ENCODE measurements at places on chromosomes 16 and 17.

GRCh38 chr17:63693411-63694113, 6.4 kb downstream of the LIMD2 start:
- DNase-seq = no peak

DNA sequence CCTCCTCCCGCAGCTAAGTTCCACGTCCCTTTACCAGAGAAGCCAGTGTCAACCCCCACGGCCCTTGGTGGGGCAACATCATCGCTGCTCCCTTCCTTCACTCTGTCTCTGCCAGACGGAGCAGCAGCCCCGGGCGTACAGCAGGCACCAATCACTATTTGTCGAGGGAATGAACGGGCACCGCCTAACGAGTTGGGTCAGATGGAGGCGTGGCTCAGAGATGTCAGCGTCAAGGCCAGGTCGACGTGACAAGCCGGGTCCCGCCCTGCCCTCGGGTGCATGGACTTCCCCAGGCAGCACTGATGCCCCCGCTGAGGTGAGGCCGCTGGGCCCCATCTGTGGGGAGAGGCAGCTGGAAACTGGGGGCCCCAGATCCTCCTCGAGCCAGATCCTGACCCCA, 50.0 kb downstream of the CBFA2T3 start:
- DNase-seq = no peak

DNA sequence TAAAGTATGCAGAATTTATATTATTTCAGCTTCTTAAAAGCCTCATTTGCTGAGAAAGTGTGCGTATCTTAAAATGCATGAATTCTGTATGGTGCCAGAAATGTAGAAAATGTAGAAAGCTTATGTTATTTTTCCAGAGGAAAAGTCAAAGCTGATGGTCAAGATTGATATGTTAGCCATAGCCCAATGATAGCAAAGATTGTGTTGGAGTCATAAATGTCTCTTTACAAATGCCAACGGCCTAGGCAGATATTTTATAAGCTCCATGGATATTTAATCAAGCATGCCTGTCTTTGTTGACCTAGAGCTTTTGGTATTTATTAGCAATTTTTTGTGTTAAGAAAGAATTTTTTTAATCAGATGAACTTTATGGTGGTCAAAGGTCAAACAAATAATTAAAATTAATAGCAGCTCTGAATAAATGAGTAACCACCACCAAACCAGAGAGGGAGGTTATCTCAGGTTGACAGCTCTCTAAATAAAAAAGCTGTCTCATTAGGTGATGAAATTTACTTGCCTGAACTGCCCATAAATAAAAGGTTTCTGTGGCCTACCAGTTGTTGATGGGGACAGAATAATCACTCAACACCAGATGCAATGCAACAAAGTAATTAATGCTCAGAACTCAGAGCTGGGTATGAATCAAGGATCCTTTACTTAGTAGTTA, 28.5 kb downstream of the CLEC3A start:
- no peak for DNase-seq

DNA sequence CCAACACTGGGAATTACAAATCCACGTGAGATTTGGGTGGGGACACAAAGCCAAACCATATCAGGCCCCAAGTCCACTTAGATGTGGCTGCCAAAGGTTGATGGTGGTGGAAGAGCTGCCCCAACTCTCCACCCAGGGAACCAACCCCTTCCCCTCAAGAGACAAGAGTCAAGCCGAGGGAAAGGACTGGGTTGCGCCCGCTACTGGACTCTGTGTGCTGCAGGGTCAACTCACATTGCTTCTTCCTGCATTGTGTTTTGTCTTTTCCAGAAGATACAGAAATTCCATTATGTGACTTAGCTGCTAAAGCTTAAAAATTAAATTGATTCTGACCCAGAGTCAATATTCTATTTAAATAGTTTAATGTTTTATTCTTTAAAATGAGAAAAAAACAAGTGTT, 58.5 kb downstream of the ADAMTS18 start:
- DNase-seq = no peak

GRCh38 chr16:80989801-80990200, 16.9 kb downstream of the CMC2 start:
- no peak for DNase-seq

GRCh38 chr16:75100603-75100990, 16.0 kb downstream of the LDHD start:
- DNase-seq = no peak

DNA sequence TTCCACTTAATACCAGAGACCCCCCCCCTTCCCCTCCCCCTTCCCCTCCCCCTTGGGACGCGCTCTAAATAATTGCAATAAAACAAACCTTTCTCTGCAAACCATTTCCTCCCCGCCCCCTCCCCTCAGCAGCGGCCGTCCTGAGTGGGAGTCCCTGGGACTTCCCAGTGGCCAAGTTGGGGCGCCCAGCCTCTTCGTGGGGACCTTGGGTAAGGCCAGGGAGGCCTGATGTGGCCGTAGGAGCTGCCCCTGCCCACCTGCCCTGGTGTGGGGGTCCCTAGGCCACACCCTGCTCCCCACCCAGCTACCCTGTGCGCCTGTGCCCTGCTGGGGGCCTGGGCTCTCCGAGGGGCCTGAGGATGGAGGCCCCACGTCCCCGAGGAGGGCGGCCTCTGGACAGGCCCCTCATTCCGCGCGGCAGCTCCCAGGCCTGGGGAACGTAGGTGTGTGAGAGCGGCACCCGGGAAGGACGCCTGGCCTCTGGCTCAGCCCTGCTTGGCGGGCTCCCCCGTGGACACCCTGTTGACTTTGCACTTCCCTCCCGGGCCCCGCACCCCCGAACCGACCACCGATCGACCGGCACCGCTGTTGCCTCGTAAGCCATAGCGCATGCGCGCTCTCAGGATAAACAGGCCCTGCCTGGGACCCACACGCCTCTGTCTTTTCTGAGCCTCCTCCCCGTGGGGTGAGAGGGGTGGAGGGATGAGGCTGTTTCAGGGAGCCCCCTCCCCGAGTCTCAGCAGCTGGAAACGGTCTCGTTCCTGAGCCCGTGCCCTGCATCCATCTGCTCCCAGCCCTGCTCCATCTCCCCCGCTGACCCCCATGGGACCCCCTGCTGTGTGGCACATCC, 9.0 kb downstream of the NTHL1 start:
- DNase-seq = no peak

GRCh38 chr17:82449883-82450356, 632 bp downstream of the CYBC1 start:
- DNase-seq = no peak

DNA sequence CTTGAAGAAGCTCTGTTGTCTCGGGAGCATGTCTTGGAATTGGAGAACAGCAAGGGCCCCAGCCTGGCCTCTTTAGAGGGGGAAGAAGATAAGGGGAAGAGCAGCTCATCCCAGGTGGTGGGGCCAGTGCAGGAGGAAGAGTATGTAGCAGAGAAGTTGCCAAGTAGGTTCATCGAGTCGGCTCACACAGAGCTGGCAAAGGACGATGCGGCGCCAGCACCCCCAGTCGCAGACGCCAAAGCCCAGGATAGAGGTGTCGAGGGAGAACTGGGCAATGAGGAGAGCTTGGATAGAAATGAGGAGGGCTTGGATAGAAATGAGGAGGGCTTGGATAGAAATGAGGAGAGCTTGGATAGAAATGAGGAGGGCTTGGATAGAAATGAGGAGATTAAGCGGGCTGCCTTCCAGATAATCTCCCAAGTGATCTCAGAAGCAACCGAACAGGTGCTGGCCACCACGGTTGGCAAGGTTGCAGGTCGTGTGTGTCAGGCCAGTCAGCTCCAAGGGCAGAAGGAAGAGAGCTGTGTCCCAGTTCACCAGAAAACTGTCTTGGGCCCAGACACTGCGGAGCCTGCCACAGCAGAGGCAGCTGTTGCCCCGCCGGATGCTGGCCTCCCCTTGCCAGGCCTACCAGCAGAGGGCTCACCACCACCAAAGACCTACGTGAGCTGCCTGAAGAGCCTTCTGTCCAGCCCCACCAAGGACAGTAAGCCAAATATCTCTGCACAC, 21.2 kb downstream of the AKAP1 start:
- DNase-seq = no peak

- no peak for DNase-seq
Measured at GRCh38 chr17:76740329-76741118, 2.6 kb downstream of the MFSD11 start.

- DNase-seq = no peak
Measured at GRCh38 chr17:37698132-37698910, 46.5 kb downstream of the HNF1B start.

- DNase-seq = no peak
Measured at GRCh38 chr16:80656711-80657150, 115.9 kb downstream of the DYNLRB2 start.

- DNase-seq = no peak
Measured at GRCh38 chr16:10776280-10776679, 32.6 kb downstream of the NUBP1 start.

GRCh38 chr17:36705283-36705795, 104.0 kb downstream of the MRM1 start:
- no peak for DNase-seq

GRCh38 chr17:62987136-62987535, 21.1 kb downstream of the TANC2 start:
- no peak for DNase-seq

DNA sequence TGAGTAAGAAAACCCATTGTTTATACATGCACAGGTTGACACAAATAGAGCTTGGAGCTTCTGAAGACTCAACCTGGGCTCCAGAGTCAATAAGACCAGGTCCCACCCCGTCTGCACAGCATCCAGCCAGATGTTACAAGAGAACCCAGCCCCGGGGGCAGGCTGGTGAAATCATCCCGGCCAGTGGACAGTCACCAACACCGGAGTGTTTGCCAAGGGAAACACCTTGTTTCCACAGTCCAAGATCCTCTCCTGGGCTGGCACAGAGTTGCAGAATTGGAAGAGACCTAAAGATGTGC, 90.3 kb downstream of the RAB11FIP4 start:
- DNase-seq = no peak

Measured in thymus (tissue), 14 donors.